ENCODE measurements at places on chromosomes 1 and 21.

GRCh38 chr1:77970192-77970591 lies 8.7 kb downstream of the FUBP1 start:
- no peak for DNase-seq

DNA sequence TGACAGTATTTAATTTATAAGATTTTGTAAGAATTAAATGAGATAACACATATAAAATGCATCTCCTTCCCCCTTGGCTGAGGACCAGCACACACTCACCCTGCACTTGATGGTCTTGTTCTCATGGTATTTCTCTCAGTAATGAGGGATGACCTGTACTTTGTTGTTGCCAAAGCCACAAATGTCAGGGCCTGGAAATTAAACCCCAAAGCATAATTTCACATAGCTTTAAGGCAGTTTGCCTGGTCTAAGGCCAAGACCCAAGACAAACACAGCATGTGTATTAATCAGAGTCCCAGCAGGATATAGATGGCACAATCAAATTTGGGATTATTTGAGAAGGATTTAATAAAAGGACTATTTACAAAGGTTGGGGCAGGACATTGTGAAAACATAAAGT lies 48.6 kb upstream of the EPS15 start:
- no peak for DNase-seq

- DNase-seq: no peak
Observed at GRCh38 chr21:44822484-44823178, 4.8 kb upstream of the SUMO3 start.

DNA sequence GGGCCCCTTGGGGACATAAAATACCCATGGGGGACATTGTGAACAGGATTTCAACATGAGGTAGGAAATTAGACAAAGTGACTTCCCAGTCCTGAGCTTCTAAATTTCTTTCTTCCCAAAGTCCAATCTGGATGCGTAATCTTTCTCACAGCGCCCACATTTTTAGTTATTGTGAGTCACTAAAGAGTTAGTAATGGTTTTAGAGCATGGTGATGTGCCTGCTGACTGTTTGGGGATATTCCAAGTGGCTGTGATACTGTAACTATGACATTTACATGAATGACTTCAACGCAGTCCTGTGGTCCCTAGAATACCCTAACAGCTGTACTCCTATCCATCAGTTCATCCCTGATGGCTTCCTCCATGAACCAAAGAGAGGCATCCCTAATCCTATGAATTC lies 224.0 kb upstream of the COA6 start:
- DNase-seq: no peak

DNA sequence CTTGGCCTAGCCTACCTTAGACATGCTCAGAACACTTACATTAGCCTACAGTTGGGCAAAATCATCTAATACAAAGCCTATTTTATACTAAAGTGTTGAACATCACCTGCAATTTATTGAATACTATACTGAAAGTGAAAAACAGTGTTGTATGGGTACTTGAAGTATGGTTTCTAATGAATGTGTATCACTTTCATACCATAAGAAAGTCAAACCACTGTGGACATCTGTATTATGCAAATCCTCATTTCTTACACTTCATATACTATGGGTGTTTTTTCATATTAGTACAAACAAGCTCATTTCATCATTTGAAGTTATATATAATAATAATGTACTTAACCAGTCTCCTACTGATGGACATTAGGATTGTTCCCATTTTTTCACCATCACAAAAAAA lies 41.2 kb downstream of the TDRD5 start:
- DNase-seq: no peak

- peak; percentile 26 for DNase-seq
Observed at GRCh38 chr1:150765296-150765976, at the start of gene CTSS. TSS of gene CTSS (minus strand) at chr1:150765778. CDS start at chr1:150764763, 1,015 bp downstream.

- DNase-seq: no peak
Observed at GRCh38 chr1:222769971-222770620, 33.1 kb downstream of the FAM177B start.

DNA sequence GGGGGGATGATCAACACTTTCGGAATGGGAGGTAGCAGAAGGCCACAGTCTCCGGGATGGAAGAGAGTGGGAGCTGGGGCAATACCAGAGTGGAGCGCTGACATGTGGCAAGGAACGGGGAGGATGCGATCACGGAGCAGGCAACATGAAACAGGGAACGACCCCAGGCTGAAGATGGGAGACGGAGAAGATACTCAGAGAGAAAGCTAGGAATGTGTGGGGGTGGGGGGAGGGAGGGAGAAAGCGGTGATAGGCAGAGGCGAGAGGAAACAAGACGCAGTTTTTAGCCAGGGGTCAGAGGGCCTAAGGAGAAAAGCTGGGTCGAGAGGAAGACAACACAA lies 577 bp downstream of the RAB3GAP2 start:
- no peak for DNase-seq

GRCh38 chr1:116881879-116882520 lies 27.7 kb upstream of the PTGFRN start:
- no peak for DNase-seq

DNA sequence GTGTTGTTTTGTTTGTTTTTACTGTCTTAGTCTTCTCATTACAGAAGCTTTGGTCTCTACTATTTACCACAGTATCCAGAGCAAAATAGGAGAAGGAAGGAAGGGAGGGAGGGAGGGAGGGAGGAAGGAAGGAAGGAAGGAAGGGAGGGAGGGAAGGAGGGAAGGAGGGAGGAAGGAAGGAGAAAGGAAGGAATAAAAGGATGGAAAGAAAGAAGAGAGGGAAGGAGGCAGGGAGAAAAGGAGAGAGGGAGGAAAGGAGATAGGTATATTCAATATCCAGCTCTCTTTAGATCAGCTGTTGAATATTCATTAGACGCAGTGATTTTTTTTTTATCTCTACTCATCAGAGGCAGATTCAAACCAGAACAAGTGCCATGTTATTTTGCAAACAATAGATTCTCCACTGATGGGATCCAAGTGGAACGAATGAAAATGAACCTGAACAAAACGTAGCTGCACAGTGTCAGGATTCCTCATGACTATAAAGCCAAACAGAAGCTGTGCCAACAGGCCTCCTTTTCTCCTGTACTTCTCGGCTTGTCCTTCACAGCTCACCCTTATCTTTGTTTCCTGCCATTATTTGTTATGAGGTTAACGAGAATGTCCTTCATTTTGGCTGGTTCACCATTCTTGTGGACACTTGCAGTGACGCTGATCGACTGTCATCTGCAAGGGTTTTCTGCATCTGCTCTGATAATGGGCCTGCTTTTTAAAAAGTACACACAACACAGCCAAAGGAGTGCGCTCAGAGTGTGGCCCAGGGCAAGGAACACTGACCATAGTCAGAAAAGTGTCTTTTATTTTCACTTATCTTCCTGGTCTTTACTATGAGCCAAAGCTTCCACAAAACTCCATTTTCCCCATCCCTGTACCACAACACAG lies 7.8 kb upstream of the NTPCR start:
- DNase-seq: no peak

GRCh38 chr1:9892563-9893528 lies 17.2 kb downstream of the CTNNBIP1 start:
- no peak for DNase-seq

DNA sequence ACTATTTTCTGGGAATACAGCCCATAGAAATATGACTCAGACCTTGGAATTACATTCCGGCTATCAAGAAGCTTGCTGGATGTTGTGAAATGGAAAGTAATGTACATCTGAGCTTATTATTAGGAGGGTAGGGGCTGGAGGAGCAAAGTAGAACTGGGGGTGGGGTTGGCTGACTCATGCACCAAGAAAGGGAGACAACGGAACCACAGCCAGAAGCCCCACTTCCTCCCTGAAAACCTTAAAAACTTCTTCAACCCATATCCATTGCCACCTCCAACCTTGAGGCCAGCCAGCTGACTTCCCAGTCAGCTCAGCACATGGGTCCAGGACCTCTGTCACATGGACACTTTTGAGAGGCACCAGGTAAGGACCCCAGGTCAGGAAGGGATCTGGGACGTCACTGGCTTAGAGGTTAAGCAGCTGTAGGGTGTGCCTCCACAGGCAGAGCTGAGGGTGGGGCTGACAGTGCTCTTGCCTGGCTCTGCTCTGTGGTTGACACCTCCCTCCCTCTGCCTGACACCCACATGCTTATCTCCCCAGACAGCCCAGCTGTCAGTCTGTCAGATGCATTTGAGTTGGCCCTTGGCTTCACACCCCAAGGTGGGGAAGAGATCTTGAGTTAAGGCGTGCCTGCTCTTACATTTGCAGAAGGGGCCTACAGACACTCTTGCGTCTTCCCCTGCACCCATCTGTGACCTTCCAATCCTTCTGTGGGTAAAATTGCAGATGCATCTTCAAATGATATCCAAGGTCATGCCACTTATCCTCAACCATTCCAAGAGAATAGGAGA lies 5.7 kb upstream of the ZNF683 start:
- peak; percentile 60 for DNase-seq
